ENCODE measurements at places on chromosomes 1 and 21. TPM values are rescaled to one million over a fixed set of nuclear protein-coding genes. Genes with fewer than 3 reads are reported as not detected.

The HUNK gene
- 2.3 TPM for total RNA-seq

- H3K27me3 ChIP-seq: no peaks in the 10 kb centered on the region
- DNase-seq: no peak
- H3K4me3 ChIP-seq: no peak overlapping the region
- H3K36me3 ChIP-seq: no peaks in the 10 kb centered on the region
These were observed 82.4 kb downstream of the RGS21 start for GRCh38 chr1:192399161-192399560.

The TNFRSF18 gene
- not detected for total RNA-seq

DNA sequence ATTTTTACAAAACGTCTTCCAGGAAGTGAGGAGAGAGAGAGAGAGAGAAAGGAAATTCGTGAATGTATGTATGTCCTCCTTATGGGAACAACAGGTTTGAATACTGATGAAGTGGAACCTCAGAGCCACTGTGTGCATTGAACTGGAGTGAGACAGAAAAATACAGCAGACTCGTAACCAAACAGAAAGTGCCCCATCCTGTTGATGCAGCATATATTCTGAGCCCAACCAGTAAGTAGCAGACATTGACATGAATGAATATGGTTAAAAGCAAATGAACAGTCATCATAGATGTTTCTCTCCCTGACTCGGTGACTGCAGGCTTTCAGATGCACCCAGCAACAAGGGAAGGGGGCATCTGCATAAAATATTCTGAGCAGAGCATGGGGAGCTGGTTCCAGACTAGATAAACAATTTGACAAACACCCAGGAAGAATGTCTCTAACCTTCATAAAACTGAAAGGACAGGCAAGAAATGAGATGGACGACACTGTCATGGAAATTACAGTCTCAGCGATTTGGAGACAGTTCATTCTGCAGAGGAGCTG lies 471.0 kb upstream of the PBX1 start:
- no peaks in the 10 kb centered on the region for H3K27me3 ChIP-seq
- H3K4me1 ChIP-seq: no peaks in the 10 kb centered on the region
- no peak overlapping the region for H3K27ac ChIP-seq
- no peak overlapping the region for H3K4me3 ChIP-seq
- no peak for DNase-seq

DNA sequence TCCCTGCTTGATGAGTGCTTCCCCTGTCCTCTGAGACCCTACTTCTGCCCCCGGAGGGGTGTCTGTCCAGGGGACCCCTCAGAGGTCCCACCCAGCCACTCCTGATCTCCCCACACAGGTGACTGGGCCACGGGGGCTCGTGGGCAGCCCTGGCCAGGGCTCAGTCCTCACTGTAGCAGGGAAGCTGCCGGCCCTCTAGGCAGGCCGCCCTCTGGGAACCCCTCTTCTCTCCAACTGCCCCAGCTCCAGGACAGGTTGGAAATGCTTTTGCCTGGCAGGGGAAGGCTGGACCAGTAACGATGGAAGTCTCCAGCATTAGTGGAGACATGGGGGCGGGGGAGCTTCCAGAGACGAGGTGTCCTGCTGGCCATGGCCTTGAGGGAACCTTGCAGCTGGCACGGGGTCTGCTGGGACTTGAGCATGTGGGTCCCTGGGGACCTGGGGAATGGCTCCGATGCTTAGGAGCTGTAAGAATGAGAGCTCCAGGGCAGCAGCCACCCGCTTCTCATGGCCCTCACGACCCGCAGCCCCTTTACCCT lies 3.1 kb upstream of the FNDC10 start:
- H3K4me1 ChIP-seq: no peaks in the 10 kb centered on the region
- H3K27ac ChIP-seq: no peak overlapping the region
- H3K4me3 ChIP-seq: no peak overlapping the region
- H3K36me3 ChIP-seq: peaks cover 12% of the 10 kb centered on the region

GRCh38 chr1:212955961-212956620 lies 5.8 kb downstream of the VASH2 start:
- no peak overlapping the region for H3K27ac ChIP-seq
- H3K4me3 ChIP-seq: no peak overlapping the region
- peaks cover 40% of the 10 kb centered on the region for H3K27me3 ChIP-seq
- no peaks in the 10 kb centered on the region for H3K4me1 ChIP-seq
- no peak for DNase-seq
- no peaks in the 10 kb centered on the region for H3K36me3 ChIP-seq

The CLCA4 gene
- total RNA-seq: not detected

DNA sequence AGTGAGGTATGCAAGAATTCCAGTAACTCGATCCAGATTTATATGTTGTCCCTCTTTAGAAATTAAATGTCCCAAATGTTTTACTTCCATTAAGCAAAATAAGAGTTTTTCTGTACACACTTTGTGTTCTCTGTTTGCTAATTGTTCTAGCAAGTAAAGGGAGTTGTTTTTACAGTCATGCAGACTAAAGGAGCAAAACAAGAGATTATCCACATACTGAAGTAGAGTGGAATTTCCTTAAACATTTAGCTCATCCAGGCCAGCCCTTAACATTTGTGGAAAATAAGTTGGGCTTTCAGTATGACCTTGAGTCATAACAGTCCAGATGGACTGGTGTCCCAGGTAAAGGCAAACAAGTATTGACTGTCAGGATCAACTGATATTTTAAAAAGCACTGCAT lies 44.1 kb upstream of the TINAGL1 start:
- peaks cover 5% of the 10 kb centered on the region for H3K36me3 ChIP-seq
- no peak overlapping the region for H3K27ac ChIP-seq
- no peak overlapping the region for H3K4me3 ChIP-seq
- peaks cover 5% of the 10 kb centered on the region for H3K4me1 ChIP-seq
- H3K27me3 ChIP-seq: no peaks in the 10 kb centered on the region

GRCh38 chr1:64572222-64572900 lies 102.4 kb downstream of the CACHD1 start:
- H3K27ac ChIP-seq: no peak overlapping the region
- H3K4me3 ChIP-seq: no peak overlapping the region
- no peaks in the 10 kb centered on the region for H3K4me1 ChIP-seq
- no peaks in the 10 kb centered on the region for H3K36me3 ChIP-seq

GRCh38 chr1:4048076-4048475 lies 148.0 kb upstream of the C1orf174 start:
- no peak overlapping the region for H3K4me3 ChIP-seq
- DNase-seq: no peak
- H3K36me3 ChIP-seq: no peaks in the 10 kb centered on the region
- H3K4me1 ChIP-seq: no peaks in the 10 kb centered on the region
- no peak overlapping the region for H3K27ac ChIP-seq
- peaks cover 52% of the 10 kb centered on the region for H3K27me3 ChIP-seq
